ENCODE measurements at places on chromosomes 7 and 10.

- peak; percentile 94 for DNase-seq
Observed at GRCh38 chr10:98414932-98415730, at the start of gene PYROXD2. Gene PYROXD2 (minus strand): TSS chr10:98415182. CDS start chr10:98415135, 47 bp downstream.

DNA sequence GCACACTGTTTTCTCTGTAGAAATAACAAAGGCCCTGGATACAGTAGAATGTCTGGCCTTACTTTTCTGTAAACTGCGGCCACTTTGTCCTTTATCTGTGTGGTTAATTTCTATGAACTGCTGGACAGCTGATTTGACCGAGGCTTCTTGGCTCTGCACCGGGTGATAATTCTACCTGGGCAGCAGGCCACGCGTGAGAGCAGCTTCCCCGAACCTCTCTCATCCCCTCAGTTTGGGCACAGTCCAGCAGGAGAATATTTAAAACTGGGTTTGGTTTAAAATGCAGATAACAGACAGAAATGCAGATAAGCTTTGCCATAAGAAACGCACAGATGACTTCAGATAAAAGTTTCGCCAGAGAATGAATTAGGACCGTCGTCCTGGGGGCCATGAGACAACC lies 81.0 kb downstream of the CELF2 start:
- no peak for DNase-seq

DNA sequence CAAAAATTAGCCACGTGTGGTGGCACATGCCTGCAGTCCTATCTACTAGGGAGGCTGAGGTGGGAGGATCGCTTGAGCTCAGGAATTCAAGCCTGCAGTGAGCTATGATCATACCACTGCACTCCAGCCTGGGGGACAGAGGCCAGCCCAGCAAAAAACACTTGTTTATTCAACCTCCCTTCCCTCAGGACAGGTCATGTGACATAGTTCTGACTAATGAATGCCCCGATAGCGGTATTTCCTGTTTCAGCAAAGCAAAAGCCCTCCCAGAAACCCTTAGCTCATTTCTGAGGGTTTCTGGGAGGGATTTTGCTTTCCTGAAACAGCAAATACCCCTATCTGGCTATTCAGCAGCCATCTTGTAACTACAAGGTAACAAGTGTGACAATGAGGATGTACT lies 157.1 kb downstream of the GATA3 start:
- no peak for DNase-seq

DNA sequence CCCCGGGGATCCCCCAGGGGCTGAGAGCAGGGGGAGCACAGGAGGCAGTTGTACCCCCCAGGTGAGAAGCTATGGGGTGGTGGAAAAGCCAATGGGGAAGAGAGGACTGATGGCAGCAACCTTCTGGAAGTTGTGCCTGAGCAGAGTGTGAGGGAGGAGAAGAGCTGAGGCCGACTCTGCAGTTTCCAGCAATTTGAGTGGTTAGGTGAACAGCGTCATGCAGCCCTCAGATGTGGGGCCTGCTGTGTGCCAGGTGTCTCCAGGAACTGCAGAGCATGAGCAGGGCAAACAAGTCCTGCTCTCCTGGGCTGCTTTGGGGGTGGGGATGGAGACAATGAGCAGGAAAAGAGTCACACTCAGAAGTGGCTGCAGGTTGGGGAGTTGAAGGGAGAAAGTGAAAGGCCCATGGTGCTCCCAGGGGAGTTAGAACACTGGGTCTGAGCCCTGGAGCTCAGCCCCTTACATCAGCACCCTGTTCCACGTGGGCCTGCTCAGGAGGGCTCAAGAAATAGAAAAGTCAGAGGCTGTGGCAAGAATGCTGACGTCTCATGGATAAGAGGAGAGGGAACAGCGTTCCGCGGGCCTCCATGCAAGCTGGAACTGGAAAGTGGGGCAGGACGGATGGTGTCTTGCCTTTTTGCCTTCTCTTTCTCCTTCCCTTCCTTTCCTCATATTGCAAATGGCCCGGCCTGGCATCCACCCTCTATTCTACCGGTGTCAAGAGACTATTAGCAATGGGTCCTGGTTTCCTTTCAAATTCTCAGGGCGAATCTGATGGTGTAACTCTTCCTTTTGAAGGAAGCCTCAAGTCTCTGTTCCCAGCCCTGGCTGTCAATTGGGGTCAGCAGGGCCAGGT lies 4.0 kb upstream of the AFAP1L2 start:
- no peak for DNase-seq

GRCh38 chr7:126394406-126394805 lies 858.3 kb downstream of the GRM8 start:
- no peak for DNase-seq

GRCh38 chr7:99733448-99733847 lies 1.5 kb downstream of the CYP3A7 start:
- no peak for DNase-seq

GRCh38 chr7:55073051-55073511 lies 54.3 kb downstream of the EGFR start:
- no peak for DNase-seq

GRCh38 chr10:101041252-101041761 lies 10.3 kb downstream of the SFXN3 start:
- no peak for DNase-seq

DNA sequence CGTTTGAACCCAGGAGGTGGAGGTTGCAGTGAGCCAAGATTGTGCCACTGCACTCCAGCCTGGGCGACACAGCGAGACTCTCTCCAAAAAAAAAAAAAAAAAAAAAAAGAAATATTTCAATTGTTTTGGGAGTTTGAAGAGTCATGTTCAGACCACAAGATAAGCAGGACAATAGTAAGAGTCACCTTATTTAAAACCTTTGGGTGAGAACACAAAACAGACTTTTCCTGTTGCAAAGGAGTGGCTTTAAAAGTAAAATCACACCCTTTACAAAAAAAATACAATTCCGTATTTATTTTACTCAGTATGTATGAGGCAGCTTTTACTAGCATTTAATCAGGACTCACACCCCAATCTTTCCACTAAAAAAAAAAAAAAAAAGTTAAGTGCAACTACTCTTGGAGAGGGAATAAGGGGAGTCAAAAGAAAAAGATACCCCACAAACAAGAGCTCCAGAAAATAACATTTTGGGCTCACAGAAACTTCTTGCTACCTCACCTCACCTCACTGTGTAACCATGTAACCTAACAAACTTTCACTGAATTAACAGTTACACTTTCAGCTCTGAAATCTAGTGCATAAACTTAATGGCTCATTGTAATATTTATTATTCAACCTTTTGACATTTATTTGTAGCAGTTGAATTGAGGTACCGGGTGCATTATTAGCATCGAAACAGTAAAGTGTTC lies 11.2 kb downstream of the SKIDA1 start:
- DNase-seq, result no peak

- DNase-seq, result no peak
Observed at GRCh38 chr10:57247271-57247670, 886.2 kb upstream of the ZWINT start.

DNA sequence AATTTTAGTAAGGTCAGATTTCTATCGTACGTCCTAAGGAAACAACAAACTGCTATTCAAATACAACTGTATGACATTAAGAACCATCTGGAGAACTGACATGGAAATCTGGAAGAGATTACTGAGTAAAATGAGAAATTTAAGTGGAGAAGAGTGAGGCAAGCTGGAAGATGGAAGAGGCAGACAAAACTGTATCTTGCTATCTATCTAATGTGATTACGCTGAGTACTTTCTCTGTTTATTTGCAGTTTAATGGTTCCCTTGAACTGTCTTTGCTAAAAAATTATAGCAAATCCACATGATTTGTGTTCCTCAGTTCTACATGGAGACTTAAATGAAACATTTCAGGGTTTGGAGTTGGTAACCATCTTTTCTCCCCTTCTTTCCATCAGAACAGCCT lies 927.1 kb upstream of the MBL2 start:
- DNase-seq, result no peak

DNA sequence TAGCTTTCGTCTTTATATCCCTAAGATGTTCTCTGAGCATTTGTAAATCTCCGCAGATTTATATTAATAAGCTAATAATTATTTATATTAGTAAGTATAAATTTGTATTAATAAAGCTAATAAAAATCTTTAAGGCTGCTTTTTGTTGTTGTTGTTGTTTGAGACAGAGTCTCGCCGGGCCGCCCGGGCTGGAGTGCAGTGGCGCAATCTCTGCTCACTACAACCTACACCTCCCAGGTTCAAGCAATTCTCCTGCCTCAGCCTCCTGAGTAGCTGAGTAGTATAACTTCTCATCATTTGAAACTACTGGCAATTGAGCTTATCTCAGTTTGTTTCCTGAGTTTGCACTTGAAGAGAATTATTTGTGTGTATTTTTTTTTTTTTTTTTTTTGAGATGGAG lies 5.1 kb upstream of the ZRANB1 start:
- no peak for DNase-seq

DNA sequence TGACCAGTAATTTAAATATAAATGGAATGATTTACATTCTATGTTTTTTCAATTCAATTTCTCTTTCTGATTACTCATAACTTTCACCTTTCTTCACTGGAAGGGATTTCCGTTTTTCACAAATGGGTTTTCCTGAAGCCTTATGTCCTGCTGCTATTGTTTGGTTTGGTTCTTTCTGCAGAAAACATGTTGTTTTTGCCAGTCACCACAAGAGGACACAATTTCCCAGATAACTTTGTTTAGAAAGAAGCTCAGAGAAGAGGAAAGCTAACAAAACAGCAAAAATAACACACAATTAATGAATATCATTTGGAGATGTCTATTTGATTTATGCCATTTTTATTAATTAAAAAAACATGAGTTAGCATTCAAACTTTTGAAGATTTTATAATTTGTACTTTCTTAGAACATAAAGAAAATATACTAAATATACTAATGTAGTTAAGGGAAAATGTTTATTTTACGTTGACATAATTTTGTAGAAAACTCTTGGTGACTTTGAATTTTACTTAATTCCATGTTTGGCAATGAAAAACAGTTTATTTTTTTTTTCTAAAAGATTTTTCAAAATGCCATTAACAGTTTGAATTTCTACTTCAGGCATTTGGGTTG lies 4.6 kb upstream of the TWIST1 start:
- no peak for DNase-seq

GRCh38 chr10:121436630-121437341 lies 161.5 kb downstream of the FGFR2 start:
- no peak for DNase-seq

DNA sequence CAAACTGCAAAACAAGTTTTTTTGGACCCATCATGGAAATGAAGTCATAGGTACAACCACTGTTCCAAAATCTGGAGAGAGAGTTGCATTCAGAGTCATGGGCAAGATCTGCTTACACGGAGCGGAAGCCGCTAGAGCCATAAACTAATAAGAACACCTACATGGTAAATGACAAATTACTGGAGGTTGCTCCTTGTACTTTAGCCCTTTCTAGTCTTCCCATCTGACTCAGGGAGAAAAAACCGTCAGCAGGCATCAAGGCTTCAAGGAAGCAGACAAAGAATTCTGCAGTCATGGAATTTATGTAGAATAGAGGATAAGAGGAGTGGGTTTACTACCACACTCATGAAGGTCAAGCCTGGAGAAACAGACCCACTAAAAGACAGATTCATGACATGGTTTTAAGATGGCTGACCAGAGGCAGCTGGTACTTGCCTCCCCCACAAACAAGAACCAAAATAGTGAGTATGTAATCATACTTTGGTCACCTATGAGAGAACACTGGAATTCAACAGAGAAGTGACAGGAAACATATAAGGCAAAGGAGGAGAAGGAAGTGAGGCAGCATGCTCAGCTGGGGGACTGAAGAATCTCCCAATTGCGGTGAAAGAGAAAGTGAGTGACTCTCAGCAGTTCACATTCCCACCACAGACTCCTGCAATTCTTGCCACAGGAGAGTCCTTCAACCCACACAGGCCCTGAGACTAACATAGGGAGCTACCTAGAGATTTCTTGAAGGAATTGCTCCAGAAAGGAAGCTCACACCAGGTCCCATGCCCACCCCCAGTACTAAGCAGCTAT lies 42.4 kb upstream of the ASAH2 start:
- DNase-seq, result no peak

DNA sequence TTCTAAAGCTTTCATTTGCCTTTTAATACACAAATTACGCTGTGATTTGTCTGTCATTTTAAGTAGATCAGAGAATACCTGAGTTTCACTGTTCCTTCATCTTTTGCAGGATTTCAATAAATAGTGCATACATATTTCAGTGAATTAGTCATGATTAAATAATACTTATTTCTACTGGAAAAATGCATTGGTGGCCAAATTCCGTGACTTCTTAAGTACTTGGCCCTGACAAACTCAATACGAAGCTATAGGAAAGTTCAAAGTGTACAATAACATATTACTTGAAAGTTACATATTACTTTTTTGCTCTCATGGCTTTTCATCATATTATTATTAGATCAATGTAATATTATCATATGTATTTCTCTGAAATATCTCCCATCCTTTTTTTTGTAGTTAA lies 16.1 kb upstream of the PLXDC2 start:
- DNase-seq, result no peak

GRCh38 chr7:98697083-98697482 lies 80.0 kb downstream of the NPTX2 start:
- no peak for DNase-seq

- DNase-seq, result no peak
Observed at GRCh38 chr10:48331436-48331835, 25.0 kb downstream of the MAPK8 start.

- no peak for DNase-seq
Observed at GRCh38 chr7:86667732-86668131, 24.0 kb downstream of the GRM3 start.

DNA sequence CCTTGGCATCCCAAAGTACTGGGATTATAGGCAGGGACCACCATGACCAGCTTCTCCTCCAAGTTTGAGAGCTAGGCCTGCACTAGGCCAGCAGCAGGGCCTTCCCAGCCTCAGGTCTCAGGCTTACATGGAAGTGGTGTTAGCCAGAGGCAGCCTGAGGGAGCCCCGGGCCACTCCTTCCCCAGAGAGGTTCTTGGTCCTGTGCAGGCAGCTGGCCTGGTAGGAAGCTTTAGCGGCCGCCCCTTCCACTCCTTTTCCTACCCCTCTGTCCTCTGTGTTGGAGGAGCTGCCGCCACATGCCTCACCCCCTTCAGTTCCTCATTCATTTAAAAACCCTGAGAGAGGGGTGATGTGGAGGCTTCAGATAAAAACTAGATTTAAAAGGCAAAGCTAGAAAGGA lies 40.3 kb downstream of the TSPAN15 start:
- DNase-seq, result peak; percentile 33

DNA sequence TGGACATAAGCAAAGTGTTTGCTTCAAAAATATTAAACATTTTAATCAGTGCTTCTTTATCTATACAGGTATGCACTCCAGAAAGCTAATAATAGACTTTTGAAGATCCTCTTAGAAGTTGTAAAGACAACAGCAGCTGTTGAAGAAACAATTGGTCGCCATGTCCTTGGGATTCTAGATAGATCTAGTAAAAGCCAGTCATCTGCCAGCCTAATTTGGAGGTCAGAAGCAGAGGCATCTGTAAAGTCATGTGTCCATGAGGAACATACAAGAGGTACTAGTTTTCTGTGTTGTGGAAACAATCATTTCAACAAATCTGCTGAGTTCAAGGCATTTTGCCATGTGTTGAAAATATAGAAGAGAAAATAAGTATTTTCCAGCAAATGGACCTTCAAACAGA lies 89.3 kb downstream of the CYP51A1 start:
- no peak for DNase-seq
